Common myeloid progenitor, CD34-positive (primary cell): ENCODE measurements at places on chromosomes 12 and 14.

GRCh38 chr14:75401361-75401760 lies 26.5 kb upstream of the JDP2 start:
- DNase-seq = no peak

- no peak for DNase-seq
Measured at GRCh38 chr14:52856139-52856538, 64.7 kb upstream of the GNPNAT1 start.

- no peak for DNase-seq
Measured at GRCh38 chr12:82650627-82651337, 35.9 kb upstream of the TMTC2 start.

DNA sequence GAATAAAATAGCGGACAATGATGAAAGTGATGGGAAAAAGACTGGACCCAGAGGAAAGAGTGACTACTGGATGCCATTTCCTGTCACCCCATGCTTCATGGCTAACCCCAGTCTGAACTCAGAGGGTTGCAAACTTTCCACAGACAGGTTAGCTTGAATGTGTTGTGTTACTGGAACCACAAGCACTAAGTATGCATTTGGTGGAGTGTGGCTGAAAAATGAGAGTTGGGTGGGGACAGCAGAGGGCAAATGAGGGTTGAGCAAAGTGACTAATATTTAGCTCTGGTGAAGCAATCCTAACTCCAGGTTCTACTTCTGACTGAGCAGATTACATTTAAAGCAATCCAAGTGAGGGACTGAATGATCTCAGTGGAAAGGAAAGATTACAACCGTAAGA lies 1.6 kb downstream of the SLC16A7 start:
- peak; percentile 55 for DNase-seq
